AG20443 (cell line): ENCODE measurements at places on chromosomes 6 and 20.

- DNase-seq, result no peak
These were observed 69.6 kb upstream of the ZNF184 start for GRCh38 chr6:27542485-27542884.

- DNase-seq, result no peak
These were observed 56.2 kb downstream of the AGPAT4 start for GRCh38 chr6:161217628-161218027.

- DNase-seq, result no peak
These were observed 71.9 kb upstream of the PLCB4 start for GRCh38 chr20:8996817-8997512.

- no peak for DNase-seq
These were observed 115.2 kb upstream of the BCLAF1 start for GRCh38 chr6:136404627-136405419.

- DNase-seq, result no peak
These were observed 17.7 kb downstream of the SNPH start for GRCh38 chr20:1283522-1284510.

DNA sequence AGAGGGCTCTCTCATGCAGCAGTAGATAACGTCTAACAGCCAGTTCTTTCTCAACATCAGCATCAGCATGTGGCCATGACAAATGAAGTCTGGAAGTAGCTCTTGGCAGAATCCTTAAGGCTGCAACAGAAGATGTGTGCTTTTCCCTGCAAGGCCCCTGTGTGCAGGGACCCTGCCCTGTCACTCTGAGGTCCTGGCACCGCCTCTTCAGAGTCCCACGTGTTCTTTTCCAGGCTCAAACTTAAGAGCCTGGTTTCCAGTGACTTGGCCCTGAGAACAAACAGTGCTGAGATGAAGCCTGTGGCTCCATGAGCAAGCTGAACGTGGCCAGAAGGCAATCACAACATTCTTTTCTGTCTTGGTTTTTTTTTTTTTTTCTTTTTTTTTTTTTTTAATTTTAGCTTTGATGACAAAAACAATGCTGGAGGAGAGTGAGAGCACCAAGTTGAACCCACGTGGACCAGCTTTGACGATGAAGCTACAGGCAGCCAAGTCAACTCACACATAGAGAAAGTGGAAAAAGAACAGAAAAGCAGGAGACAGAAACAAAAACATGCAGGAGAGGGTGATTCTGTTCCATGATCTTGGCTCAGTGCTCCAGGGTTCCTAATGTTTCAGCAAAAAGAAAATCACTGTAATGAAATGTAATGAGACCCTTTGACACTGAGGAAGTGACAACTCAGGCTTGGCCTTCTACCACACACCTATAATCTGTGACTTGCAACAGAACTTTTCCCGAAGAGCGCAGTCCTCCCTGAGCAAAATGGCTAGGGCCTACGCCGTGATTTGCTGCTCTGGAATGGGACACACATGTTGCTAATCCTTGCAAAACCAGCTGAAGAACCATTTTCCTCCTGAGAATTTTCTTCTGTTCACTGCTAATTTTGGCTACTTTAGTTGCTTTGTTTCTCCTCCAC is 86.1 kb downstream of the FOXC1 start:
- peak; percentile 29 for DNase-seq

DNA sequence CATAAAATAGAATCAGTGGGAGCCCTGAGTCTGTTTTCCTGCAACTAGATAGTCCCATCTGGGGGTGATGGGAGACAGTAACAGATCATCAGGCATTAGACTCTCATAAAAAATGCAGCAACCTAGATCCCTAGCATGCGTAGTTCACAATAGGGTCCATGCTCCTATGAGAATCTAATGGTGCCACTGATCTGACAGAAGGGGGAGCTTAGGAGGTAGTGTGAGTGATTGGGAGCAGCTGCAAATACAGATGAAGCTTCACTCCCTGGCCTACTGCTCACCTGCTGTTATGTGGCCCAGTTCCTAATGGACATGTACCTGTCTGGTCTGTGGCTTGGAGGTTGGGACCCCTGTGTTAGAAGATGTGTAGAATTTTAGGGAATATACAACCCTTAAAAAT is 904.5 kb upstream of the EPHA7 start:
- DNase-seq, result no peak

DNA sequence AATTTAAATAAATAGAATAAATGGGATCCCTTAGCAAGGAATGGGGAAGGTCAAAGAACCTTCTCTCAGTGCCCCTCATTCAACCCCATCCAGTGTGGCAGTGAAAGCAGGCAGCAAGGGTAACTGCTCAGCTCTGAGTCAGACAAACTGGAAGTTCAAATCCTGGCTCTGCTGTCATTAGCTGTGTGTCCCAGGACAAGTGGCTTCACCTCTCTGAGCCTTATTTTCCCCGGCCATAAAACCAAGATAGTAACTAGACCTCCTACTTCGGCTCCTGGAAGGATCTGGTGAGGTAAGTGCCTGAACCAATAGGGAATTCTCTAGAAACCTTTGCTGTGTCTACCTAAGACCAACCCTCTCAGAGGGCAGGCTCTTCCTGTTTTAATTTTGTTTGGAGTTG is 4.1 kb downstream of the GHRH start:
- DNase-seq, result no peak

GRCh38 chr6:124479991-124480430 is 482.2 kb upstream of the RNF217 start:
- DNase-seq, result no peak

- DNase-seq, result no peak
These were observed 223.4 kb upstream of the TAB2 start for GRCh38 chr6:149094156-149094555.

- no peak for DNase-seq
These were observed 13.6 kb upstream of the KCNB1 start for GRCh38 chr20:49496043-49496442.

DNA sequence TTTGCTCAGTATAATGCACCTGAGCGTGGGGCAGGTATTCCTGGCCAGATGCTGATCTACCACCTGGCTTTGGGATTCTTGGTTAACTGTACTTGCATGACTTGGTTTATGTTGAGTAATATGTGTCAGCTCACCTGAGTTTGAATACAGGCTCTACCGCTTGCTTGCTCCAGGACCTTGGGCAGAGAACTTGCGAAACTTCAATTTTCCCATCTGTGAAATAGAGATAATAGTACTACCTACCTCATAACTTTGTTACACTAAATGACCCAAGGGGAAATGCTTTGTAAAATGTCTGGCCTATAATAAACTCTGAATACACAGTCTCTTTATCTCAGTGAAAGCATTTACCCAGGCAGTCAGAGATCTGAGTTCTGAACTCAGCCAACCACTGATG is 51.8 kb downstream of the SCAND1 start:
- DNase-seq, result no peak

- DNase-seq, result no peak
These were observed 2.4 kb downstream of the PHF3 start for GRCh38 chr6:63637865-63638445.

DNA sequence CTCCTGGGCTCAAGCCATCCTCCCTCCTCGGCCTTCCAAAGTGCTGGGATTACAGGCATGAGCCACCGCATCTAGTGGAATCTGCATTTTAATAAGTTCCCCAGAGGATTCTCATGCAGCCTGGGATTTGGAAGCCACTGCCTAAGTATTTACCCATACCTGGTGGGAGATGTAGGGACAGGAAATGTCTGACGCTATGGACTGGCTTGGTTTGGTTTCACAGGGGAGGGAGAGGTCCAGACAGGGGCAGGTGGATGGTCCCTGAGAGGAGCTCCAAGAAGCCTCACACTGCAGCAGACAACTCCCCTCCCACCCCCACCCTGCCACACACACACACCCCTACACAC is 4.4 kb downstream of the VSTM2L start:
- DNase-seq, result no peak

DNA sequence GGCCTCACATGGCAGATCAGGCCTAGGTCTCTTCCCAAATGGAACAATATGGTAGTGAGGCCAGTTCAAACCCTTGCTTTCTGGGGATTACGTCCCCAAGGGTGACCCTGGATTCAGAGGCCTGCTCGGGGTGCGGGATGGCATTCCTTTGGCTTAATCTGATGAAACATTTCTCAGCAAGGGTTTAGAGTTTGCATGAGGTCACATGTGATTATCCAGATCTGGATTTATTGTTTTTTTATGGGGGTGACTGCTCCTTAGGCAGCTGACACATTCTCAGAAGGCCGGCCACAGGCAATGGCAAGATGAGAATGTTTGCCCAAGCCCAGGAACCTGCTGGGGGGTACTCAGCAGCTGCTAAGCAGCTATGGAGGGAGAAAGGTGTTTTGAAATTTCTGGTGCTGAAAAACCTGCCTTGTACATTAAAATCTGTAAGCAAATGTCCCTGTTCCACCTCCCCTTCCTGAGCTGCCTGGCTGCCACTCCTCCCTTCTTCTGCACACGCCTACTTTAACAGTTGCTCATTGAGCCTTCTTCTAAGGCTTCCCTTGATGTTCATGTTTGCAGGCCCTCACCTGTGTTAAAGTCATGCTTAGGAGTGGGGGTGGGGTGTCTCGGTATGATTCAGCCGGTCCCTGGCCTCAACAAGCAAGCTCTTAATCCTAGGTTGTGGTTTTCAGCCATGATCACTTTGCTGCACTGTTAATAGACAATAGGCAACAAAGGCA is 37.9 kb upstream of the FUCA2 start:
- no peak for DNase-seq

- DNase-seq, result no peak
These were observed 24.1 kb downstream of the MOCS1 start for GRCh38 chr6:39910164-39910563.

DNA sequence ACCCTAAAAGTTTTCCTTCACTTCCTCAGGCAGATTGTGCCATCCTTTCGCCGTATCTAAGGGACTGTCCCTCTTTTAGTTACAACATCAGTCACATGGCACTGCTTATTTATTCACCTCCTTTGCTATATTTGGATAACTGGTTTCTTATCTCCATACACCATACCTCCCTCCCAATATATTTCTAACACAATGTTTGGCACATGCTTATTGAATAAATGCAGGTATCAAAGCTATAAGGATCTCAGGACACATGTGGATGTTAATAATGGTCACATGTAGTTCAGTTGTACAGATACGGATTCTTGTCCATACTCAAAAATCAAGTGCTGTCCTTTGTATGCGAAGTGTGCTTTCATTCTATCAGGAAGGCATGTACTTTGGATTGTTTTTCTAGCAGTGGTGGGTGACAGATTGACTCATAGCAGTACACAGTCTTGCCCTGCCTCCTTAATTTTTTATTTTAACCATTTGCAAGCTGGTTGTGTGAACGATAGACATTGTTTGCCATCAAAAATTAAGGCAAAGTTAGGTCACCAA is 407.1 kb upstream of the RUNX2 start:
- no peak for DNase-seq

DNA sequence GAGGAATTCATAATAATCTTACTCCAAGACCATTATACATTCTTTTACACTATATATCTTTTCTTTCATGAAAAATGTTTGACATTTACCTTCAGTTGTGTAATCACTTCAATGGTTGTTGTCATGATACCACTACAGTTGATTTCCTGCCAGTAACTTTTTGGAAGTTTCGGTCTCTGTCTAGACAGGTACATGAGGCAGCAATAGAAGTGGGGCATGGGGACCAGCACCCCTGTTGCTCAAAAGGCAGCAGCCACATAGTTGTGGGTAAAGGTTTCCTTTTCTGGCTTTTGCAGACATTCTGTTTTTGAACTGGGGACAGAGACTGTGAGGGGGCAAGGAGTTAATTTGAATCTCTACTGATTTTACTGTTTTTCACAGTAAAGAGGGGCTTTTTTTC is 14.1 kb downstream of the SAMD5 start:
- no peak for DNase-seq

GRCh38 chr6:5093231-5094015 is 8.3 kb downstream of the PPP1R3G start:
- DNase-seq, result no peak

GRCh38 chr6:113539202-113539601 is 317.9 kb upstream of the MARCKS start:
- DNase-seq, result no peak

- no peak for DNase-seq
These were observed 72.7 kb upstream of the B3GAT2 start for GRCh38 chr6:71029555-71029954.

GRCh38 chr6:158060455-158061360 is 79.0 kb downstream of the SYNJ2 start:
- DNase-seq, result peak; percentile 89

DNA sequence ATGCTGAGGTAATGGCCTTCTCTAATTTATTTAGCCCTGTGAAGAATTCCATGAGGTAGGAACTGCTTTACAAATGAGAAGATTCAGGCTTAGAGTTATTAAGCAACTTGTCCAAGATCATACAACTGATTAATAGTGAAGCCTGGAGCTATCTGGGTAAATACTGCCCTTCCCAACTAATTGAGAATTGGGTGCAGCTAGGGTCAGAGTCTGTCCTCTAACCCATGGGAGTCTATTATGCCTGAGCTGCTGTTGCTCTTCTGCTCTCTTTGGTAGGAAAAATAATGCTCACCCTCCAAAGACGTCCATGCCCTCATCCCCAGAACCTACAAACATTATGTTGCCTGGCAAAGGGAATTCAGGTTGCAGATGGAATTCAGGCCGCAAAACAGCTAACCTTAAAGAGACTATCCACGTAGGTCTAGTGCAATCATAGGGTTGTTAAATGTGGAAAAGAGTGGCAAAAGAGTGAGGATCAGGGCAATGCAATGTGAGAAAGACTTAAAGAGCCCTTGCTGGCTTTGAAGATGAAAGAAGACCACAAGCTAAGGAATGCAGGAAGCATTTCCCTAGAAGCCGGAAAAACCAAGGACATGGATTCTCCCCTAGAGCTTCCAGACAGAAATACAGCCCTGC is 90.1 kb downstream of the SPTLC3 start:
- DNase-seq, result no peak

- DNase-seq, result no peak
These were observed 27.2 kb downstream of the ARID1B start for GRCh38 chr6:156804402-156804801.

DNA sequence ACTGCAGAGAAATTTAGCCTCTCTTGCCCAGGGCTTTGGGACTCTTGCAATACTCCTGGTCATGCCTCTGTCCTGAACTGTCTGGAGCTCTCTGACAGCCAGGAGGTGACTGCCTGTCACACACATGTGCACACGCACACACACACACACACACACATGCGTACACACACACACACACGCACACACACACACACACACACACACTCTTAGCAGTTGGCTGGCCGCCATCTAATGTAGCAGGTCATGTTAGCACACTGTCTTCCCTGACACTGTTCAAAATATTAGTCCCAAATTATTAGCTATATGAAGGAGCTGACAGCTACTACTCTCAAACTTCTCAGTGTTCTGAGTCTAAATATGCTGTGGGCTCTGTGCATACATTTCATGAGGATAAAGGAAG is 60.9 kb downstream of the IPCEF1 start:
- no peak for DNase-seq

DNA sequence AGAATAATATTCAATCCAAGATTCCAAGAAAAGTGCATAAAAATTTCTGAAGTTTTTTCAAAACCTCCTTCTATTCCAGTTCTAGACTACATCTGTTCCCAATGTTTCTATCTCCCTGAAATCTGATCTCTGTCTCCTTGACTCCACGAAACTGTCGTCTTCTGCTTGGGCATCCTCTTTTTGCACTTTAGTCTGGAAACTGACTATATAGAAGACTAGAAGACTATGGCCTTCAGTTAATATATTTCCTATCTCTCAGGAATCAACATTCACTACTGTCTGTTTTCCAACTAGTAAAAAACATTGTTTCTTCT is 745.4 kb upstream of the ADGRB3 start:
- no peak for DNase-seq
